HTR-8/SVneo (cell line): ENCODE measurements at places on chromosomes 16 and 17.

GRCh38 chr16:68907781-68908181, 64.5 kb downstream of the TANGO6 start:
- DNase-seq, result no peak

- peak; percentile 90 for DNase-seq
Observed at GRCh38 chr17:37488009-37488604, 1.6 kb upstream of the DUSP14 start.

GRCh38 chr17:45127548-45128300, 4.6 kb downstream of the PLCD3 start:
- DNase-seq, result peak; percentile 71

GRCh38 chr17:31274252-31274651, 22.8 kb downstream of the OMG start:
- DNase-seq, result peak; percentile 37

- DNase-seq, result no peak
Observed at GRCh38 chr17:4892499-4893221, 6.7 kb upstream of the C17orf107 start.

- DNase-seq, result no peak
Observed at GRCh38 chr17:78716814-78717393, 65.2 kb downstream of the CYTH1 start.

- no peak for DNase-seq
Observed at GRCh38 chr17:62219221-62219899, 154.3 kb upstream of the MED13 start.

- DNase-seq, result no peak
Observed at GRCh38 chr17:7839876-7840261, 5.9 kb downstream of the KDM6B start.

GRCh38 chr16:4625560-4626159, 1.0 kb downstream of the MGRN1 start:
- DNase-seq, result peak; percentile 23

GRCh38 chr16:87847785-87848675, 21.3 kb downstream of the SLC7A5 start:
- no peak for DNase-seq
